ENCODE measurements at places on chromosomes 13 and 19.
A peak's percentile ranks its signal among the peaks of the same experiment; 100 is the strongest.

DNA sequence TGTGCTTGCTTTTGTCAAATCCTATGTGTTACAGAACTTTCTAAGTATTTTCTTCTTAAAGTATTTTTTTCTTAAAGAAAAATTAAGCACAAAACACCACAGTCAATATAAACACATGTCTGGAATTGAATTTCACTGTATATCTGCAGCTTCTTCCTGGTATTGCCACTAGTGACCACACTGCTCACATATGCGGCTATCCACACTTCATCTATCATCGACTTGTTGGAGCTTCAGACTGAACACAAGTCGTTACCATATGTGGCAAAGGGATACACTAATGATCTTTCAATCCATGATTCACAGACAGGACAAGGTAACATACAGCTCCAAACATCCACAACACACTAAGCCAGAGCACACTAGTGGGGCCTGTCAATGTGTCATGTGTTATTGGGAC lies 498.4 kb upstream of the ARGLU1 start:
- no peaks in the 10 kb centered on the region for H3K4me1 ChIP-seq
- no peak for DNase-seq
- H3K36me3 ChIP-seq: no peaks in the 10 kb centered on the region

GRCh38 chr19:10269333-10270179 lies 1.4 kb upstream of the ICAM1 start:
- peaks cover 22% of the 10 kb centered on the region for H3K4me1 ChIP-seq
- peak overlapping the region; percentile 94 for H3K4me3 ChIP-seq
- peaks cover 28% of the 10 kb centered on the region for H3K36me3 ChIP-seq
- peak; percentile 86 for DNase-seq
- no peaks in the 10 kb centered on the region for H3K27me3 ChIP-seq
- peak overlapping the region; percentile 99 for H3K27ac ChIP-seq

DNA sequence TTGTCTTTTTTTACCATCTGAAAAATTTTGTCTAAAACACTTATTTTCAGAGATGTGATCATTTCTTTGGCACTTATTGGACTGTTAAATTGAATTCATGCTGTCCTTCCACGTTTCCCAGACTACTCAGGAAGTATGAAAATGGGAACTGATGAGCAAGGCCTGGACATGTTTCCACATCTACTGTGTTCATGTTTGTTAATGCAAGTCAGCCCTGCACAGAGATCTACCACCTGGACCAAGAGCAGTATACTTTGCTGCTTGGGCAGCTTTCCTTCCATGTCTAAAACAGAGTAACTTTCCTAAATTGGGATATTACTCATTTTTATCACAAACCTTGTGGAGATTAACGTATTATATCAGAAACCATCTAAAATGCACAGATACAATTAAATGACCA lies 687.4 kb downstream of the DIAPH3 start:
- H3K27ac ChIP-seq: no peak overlapping the region
- H3K36me3 ChIP-seq: no peaks in the 10 kb centered on the region
- H3K4me1 ChIP-seq: no peaks in the 10 kb centered on the region
- no peak overlapping the region for H3K4me3 ChIP-seq
- no peak for DNase-seq
- no peaks in the 10 kb centered on the region for H3K27me3 ChIP-seq

GRCh38 chr19:39810424-39810823 lies 23.5 kb downstream of the DYRK1B start:
- no peaks in the 10 kb centered on the region for H3K4me1 ChIP-seq
- DNase-seq: no peak
- peaks cover 8% of the 10 kb centered on the region for H3K36me3 ChIP-seq
- no peak overlapping the region for H3K27ac ChIP-seq

GRCh38 chr13:85095418-85096272 lies 703.6 kb downstream of the SLITRK6 start:
- no peaks in the 10 kb centered on the region for H3K36me3 ChIP-seq
- H3K27ac ChIP-seq: no peak overlapping the region
- H3K4me3 ChIP-seq: no peak overlapping the region
- H3K27me3 ChIP-seq: no peaks in the 10 kb centered on the region
- no peak for DNase-seq
- H3K4me1 ChIP-seq: no peaks in the 10 kb centered on the region

DNA sequence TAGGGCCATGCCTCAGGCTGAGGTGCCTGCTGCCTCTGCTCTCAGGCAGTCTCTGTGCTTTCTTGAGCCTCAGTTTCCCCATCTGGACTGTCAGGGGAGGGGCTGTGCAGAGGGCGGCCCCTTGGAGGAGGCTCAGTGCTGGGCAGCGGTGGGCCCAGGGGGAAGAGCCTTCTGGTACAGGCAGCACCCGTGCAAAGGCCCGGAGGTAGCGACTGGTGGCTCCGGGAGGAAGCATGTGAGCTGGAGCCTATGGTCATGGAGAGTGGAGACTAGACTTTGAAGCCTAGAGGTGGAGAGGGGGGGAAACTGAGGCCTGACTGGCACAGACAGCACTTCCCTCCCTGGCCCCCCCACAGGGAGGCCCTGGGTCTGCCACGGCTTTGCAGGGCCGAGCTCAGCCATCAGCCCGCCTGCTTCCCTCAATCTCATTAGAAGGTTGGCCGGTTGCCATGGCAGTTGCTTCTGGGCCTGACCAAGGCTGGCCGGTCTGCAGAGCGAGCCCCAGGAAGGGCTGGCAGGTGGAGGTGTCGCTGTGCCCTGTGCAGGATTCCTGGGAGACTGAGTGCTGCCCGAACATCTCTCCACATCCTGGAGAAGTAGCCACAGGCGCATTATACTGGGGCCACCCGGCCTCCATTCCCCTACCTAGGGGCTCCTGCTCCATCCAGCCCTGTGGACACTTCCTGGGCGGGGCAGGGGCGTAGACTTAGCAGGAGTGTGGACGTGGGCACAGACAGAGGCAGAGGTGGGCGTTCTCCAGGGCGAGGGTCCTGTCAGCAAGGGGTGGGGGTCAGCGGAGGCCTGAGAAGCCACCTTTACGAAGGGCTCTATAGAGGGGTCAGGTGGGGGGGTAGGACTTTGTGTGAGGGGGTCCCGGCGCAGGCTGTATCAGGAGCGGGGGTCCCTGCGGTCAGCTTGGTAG lies 53.2 kb downstream of the CRTC1 start:
- no peak for DNase-seq
- no peaks in the 10 kb centered on the region for H3K36me3 ChIP-seq
- no peak overlapping the region for H3K27ac ChIP-seq
- H3K27me3 ChIP-seq: no peaks in the 10 kb centered on the region
- no peak overlapping the region for H3K4me3 ChIP-seq

- H3K27me3 ChIP-seq: no peaks in the 10 kb centered on the region
- no peak overlapping the region for H3K27ac ChIP-seq
- no peak for DNase-seq
- no peaks in the 10 kb centered on the region for H3K4me1 ChIP-seq
- no peak overlapping the region for H3K4me3 ChIP-seq
These were observed 874.9 kb downstream of the EFNB2 start for GRCh38 chr13:105660561-105660960.

DNA sequence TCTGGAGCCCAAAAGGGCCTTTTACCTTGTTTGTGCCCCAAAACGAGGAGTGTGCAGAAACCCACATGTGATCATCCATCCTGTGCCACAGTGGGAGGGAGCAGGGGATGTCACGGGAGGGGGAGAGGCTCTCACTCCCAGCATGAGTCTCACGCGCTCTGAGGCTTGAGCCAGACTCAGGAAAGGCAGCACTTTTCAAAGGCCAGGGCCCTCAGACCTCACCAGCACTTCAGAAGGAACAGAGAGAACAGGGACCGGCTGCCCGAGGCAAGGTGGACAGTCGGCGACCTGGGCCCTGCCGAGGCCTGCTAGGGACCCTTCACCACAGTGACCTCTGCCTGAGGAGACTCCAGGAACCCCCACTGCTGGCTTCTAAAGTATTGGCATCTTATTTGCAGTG lies 71.7 kb upstream of the WASF3 start:
- no peak for DNase-seq
- H3K27ac ChIP-seq: no peak overlapping the region
- no peak overlapping the region for H3K4me3 ChIP-seq
- H3K36me3 ChIP-seq: no peaks in the 10 kb centered on the region
- H3K27me3 ChIP-seq: peaks cover 3% of the 10 kb centered on the region

DNA sequence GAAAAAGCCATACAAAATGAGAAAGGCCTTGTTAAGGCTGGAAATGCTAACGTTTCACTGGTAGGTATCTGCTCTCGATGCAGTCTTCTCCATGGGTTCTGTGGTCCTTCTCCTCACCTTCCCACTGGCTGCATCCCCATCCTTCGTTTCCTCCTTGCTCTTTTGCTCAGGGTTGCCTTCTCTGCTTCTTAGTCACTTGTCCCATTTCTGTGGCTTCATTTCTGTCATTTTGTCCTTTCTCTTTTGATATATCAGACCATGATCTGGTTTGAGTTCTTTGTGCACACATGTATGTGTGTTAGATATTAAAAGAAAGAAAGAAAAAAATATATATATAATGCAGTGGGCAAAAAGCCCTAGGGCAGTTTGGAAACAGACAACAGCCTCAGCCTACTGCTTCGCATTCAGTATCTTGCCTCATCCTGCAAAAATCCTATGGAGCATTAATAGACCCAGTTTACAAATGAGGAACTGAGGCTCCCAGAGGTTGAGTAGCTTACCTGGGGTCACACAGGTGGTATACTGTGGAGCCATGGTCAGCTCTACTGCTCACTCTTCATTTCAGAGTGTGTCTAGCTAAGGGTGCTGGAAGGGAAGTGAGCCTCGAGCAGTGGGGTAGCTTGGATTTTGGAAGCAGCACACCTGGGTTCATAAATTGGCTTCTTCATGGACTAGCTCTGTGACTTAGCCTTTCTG lies 57.6 kb upstream of the MEDAG start:
- no peak overlapping the region for H3K4me3 ChIP-seq
- H3K27me3 ChIP-seq: peaks cover 3% of the 10 kb centered on the region
- no peak for DNase-seq
- H3K27ac ChIP-seq: no peak overlapping the region
- H3K4me1 ChIP-seq: peaks cover 18% of the 10 kb centered on the region

- no peak overlapping the region for H3K27ac ChIP-seq
- H3K4me1 ChIP-seq: peaks cover 11% of the 10 kb centered on the region
- no peak for DNase-seq
- no peaks in the 10 kb centered on the region for H3K36me3 ChIP-seq
- no peak overlapping the region for H3K4me3 ChIP-seq
These were observed 103.1 kb upstream of the UBL3 start for GRCh38 chr13:29953542-29953941.

- no peaks in the 10 kb centered on the region for H3K36me3 ChIP-seq
- H3K4me1 ChIP-seq: no peaks in the 10 kb centered on the region
- H3K27me3 ChIP-seq: peaks cover 6% of the 10 kb centered on the region
- no peak overlapping the region for H3K4me3 ChIP-seq
- no peak for DNase-seq
These were observed 135.4 kb downstream of the TNFRSF19 start for GRCh38 chr13:23705583-23705982.

- peak overlapping the region; percentile 96 for H3K27ac ChIP-seq
- peaks cover 30% of the 10 kb centered on the region for H3K36me3 ChIP-seq
- peaks cover 35% of the 10 kb centered on the region for H3K4me1 ChIP-seq
- H3K4me3 ChIP-seq: peak overlapping the region; percentile 85
- no peaks in the 10 kb centered on the region for H3K27me3 ChIP-seq
These were observed 3.2 kb downstream of the MIDN start for GRCh38 chr19:1251330-1252220.

DNA sequence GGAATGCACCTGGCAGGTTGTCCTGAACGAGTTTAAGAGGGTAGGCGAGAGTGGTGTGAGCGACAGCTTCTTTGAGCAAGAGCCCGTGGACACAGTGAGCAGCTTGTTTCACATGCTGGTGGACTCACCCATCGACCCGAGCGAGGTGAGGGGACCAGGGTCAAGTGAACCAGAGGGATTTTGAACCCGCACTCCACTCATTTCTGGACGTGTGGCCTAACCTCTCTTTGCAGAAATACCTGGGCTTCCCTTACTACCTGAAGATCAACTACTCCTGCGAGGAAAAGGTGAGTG lies 1.7 kb downstream of the CATSPERG start:
- DNase-seq: no peak
- H3K4me3 ChIP-seq: peak overlapping the region; percentile 89
- peak overlapping the region; percentile 93 for H3K27ac ChIP-seq
- no peaks in the 10 kb centered on the region for H3K27me3 ChIP-seq
- H3K4me1 ChIP-seq: peaks cover 15% of the 10 kb centered on the region
- peaks cover 13% of the 10 kb centered on the region for H3K36me3 ChIP-seq

GRCh38 chr13:101681834-101682233 lies 229.4 kb downstream of the ITGBL1 start:
- no peaks in the 10 kb centered on the region for H3K4me1 ChIP-seq
- DNase-seq: no peak

DNA sequence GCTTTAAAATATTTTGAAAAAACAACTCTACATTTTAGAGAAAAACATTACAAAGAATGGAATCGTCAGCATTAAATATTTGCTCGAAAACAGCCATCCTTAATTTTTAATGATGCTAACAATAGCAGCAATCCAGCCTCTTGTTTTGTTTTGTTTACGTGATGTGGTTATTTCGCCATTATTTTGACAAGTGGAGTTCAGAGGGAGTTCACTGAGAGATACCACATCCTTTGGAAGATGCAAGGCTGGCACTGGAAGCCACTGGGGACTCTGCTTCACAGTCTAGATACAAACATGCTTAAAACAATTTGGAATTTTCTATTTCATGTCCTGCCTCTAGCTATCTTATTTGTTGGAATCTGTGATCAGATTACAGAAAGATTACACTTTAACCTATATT lies 556.3 kb downstream of the PCDH17 start:
- no peaks in the 10 kb centered on the region for H3K36me3 ChIP-seq
- no peaks in the 10 kb centered on the region for H3K27me3 ChIP-seq
- no peaks in the 10 kb centered on the region for H3K4me1 ChIP-seq

DNA sequence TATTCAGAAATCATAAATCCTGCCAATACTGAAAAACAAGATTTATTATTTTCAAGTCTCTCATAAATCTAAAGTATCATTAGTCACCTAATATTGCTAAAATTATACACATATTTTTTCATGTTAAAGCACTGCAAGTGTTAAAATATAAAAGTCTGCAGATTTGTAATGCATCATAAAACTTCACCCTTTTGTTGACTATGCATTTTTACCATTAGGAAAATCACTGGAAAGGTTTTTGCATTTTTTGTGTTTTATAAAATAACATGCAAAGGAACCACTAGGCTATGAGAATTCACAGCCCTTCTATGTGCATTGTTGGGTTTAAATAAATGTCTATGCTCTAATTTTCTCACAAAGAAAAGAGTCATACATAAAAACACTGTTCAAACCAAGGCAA lies 407.3 kb downstream of the DACH1 start:
- peaks cover 5% of the 10 kb centered on the region for H3K4me1 ChIP-seq
- H3K27ac ChIP-seq: no peak overlapping the region
- H3K27me3 ChIP-seq: no peaks in the 10 kb centered on the region
- no peak overlapping the region for H3K4me3 ChIP-seq
- DNase-seq: no peak
- no peaks in the 10 kb centered on the region for H3K36me3 ChIP-seq

DNA sequence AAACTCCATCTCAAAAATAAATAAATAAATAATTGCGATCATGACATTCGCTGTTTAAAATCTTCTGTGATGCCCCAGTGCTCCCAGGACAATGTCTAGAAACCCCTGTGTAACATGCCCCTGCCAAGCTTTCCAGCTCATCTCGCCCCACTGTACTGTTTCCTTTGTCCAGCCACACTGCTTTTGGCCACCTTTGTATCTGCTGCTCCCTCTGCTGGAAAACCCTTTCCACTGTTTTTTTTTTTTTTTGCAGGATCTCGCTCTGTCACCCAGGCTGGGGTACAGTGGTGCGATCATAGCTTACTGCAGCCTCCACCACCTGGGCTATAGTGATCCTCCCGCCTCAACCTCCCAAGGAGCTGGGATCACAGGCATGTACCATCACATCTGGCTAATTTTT lies 7.5 kb downstream of the PLAUR start:
- peaks cover 7% of the 10 kb centered on the region for H3K27me3 ChIP-seq
- peaks cover 13% of the 10 kb centered on the region for H3K4me1 ChIP-seq
- no peak overlapping the region for H3K27ac ChIP-seq
- no peaks in the 10 kb centered on the region for H3K36me3 ChIP-seq
- DNase-seq: no peak
- no peak overlapping the region for H3K4me3 ChIP-seq

Measured in stimulated activated naive B cell treated with anti-CD40 and anti-IgM and Interleukin-4, amounts not matched to agents 10 μg/mL and 1 μg/mL and 100 μg/mL, for 72 hours (primary cell).